ENCODE measurements at places on chromosomes 3 and 15.

DNA sequence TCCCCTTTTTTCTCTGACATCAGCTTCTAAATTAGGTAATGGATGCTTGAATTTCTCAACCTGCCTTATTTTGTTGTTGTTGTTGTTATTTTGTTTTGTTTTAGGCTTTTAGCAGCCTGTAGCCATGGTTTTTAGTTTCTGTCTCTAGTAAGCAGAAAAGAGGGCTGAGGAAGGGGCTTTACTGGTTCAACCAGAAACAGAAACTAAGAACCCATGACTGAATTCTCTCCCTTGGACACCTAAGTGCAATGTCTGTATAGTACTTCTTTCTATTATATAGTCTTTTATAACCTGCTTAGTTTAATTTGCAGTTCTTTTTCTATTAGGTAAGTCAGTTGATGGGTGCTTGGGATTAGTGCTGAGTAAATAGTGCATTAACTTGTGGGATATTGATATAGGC, 129.0 kb downstream of the BBX start:
- no peak for DNase-seq

- DNase-seq: no peak
These were observed 2.3 kb upstream of the DNAH1 start for GRCh38 chr3:52313774-52314188.

DNA sequence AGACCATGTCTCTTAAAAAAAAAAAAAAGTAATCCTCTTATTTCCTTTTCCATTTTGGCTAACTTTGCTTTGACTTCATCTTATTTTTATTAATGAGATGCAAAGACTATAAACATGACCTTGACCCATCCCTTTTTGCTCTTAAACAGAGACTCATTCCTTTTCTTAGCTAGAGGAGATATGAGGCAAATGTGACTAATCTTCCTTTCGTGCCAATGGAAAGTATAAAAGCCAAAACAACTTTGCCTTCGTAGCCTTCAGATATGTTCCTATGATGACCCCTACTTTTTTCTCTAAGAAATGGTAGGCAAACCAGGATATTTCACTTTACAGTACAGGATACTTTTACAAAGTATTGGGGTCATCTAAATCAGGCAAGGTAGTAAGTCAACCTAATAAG, 36.9 kb upstream of the GOLGB1 start:
- DNase-seq: no peak

GRCh38 chr15:55518641-55519040, 10.6 kb upstream of the DNAAF4 start:
- DNase-seq: no peak

GRCh38 chr15:37133602-37134001, 33.3 kb upstream of the MEIS2 start:
- DNase-seq: no peak

- DNase-seq: no peak
These were observed 53.6 kb downstream of the GHSR start for GRCh38 chr3:172394692-172395091.

DNA sequence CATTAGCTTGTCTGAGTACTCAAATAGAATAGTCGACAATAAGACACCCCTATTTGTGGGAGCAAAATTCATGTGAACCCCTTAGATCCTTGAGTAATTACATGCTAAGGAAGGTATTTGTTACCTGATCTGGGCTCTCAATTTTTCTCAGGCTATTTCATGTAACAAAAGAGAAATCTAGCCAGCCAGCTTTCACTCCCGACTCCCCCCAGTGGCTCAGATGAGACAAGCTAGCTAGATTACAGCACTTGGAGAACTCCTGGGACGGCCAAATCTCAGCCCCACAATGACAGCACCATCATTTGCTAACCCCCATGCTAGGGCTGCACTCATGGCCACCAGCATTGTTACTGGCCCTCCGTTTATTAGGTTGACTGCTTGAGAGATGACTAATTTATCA, 41.3 kb downstream of the GLDN start:
- DNase-seq: no peak

DNA sequence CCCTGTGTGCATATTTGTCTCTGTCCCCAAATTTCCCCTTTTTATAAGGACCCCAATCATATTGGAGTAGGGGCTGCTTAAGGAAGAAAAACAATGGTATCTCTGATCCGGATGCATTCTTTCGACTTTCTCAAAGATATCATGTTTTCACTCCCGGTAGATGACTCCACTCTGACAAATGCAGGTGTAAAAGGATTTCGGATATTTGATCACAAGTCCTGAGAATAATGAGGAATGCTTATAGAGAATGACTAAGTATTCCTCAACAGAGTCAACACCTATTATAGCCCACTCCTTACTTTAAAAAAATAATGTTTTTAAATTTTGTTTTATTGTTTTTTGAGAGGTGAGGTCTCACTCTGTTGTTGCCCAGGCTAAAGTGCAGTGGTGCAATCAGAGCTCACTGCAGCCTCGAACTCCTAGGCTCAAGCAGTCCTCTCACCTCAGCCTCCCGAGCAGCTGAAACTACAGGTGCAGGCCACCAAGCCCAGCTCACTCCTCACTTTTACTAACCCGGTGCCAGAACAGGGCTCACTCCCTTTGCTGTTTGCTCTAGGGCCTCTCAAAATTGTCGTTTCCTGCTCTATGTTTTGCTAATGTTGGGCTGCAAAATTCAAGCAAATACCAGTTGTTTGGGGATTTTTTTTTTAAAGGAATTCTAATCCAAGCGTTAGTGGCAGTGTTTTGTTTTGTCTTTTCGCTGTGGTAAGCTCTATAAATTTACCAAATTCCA, 24.6 kb downstream of the COL8A1 start:
- no peak for DNase-seq

GRCh38 chr3:186406669-186407635, 44.9 kb upstream of the DGKG start:
- peak; percentile 87 for DNase-seq

- DNase-seq: no peak
These were observed 471.6 kb downstream of the FHIT start for GRCh38 chr3:60779637-60780036.

DNA sequence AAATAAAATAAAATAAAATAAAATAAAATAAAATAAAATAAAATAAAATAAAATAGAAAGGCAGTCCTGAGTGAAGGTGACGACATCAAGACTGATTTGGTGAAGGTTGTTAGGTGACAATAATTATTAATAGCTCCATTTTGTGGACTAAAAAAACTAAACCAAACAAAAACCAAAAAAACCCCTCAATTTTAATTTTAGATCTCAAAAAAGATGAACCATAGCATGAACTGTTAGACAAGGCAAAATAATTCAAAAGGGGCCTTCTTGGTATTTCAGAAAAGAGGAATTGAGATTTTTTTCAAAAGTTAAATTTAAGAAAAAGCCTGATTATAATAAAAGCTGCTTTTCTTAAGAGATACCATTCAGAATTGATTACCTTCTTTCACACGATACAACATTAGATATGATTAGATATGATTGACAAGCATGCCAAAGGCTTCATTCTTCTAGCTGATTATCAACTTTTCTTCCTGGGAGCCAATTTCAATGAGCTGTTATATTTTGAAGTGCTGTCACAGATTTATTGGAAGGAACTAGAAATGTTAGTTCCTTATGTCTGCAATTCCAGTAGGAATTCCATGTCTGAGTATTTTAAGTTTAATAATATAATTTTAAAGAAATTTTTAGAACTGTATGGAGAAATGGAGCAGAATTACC, 244.7 kb downstream of the MBNL1 start:
- no peak for DNase-seq

DNA sequence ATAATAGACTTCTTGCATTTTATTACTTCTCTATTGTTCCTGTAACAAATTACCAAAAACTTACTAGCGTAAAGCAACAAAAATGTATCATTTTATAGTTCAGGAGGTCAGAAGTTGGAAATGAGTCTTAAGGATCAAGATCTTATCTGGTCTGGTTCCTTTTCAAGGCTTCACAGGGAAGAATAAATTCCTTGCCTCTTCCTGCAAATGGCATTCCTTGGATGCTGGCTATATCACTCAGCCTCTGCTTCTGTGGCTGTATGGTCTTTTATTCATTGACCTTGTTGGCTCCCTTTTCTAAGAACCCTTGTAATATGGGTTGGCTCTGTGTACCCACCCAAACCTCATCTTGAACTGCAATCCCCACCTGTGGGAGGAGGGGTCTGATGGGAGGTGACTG, 478.4 kb upstream of the THBS1 start:
- no peak for DNase-seq

DNA sequence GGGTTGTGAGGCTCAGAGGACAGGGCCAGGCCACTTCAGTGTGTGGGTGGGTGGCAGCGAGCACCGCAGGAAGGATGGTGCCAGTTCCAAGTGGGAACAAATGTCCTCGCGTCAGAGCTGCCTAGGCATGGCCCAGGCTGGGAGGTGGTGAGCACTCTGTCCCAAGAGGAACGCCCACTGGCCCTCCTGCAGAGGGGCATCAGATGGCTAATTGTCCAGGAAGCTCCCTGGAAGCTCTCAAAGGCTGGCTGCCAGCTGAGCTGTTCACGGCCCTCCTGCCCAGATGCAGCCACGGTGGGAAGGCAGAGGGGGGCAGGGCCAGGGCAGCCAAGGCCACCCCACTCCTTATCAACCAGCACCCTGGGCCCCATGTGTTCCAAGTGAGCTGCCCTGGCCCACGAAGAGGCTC, 55.2 kb downstream of the IQSEC1 start:
- DNase-seq: no peak
